ENCODE measurements at places on chromosomes 7 and 10.
A peak's percentile ranks its signal among the peaks of the same experiment; 100 is the strongest.

DNA sequence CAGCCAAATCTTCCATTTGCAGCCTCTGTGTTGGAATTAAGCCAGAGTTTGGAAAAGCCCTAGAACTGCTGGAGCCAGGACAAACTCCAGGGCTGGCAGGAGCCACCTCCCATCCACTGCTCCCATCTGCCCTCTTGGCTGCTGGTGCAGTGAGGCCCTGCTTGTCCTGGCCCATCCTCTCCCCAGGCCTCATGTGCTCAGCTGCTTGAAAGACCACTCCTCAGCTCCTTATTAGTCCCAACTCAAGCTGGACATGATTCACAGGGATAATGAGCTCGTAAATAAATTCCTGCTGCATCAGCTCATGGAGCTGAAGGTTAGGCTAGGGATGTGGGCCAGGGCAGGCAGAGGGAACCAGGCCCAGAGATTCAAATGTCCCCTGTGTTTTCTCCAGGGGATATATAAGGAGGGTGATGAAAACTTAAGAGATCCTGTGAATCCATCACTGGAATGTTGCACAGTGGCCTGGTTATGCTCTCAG lies 282.8 kb downstream of the RPS24 start:
- DNase-seq, result no peak

GRCh38 chr7:36298106-36298505 lies 91.6 kb upstream of the ANLN start:
- DNase-seq, result no peak

GRCh38 chr7:51455948-51456347 lies 139.3 kb upstream of the COBL start:
- no peak for DNase-seq

- no peak for DNase-seq
These were observed 30.4 kb downstream of the GET4 start for GRCh38 chr7:906776-907157.

GRCh38 chr7:20858951-20859350 lies 72.3 kb upstream of the SP8 start:
- no peak for DNase-seq

DNA sequence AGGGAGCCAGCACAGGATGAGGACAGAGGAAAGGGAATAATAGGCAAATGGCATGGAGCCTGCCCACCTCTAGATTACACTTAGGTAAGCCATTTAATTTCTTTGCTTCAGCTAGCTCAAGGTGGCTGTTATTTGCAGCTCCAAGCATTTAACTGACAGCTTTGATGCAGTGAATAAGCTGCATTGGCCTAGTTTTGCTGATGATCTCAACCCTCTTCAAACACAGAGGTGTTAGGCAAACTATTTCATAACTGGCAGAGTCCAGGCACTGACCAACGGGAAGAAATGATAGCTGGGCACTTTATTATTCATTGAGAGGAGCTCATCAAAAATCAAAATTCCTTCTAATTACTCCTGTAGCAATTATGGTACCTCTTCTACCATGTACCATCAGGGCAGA lies 317.4 kb downstream of the BMPER start:
- DNase-seq, result no peak

- DNase-seq, result no peak
These were observed 44.8 kb upstream of the HPSE2 start for GRCh38 chr10:99280472-99280871.

- no peak for DNase-seq
These were observed 41.4 kb upstream of the SGCE start for GRCh38 chr7:94697035-94697974.

- no peak for DNase-seq
These were observed 31.2 kb upstream of the PLEKHA1 start for GRCh38 chr10:122343135-122343800.

GRCh38 chr10:108003061-108003460 lies 838.6 kb upstream of the SORCS1 start:
- no peak for DNase-seq

- DNase-seq, result no peak
These were observed 193.7 kb downstream of the ADARB2 start for GRCh38 chr10:1543596-1543995.

DNA sequence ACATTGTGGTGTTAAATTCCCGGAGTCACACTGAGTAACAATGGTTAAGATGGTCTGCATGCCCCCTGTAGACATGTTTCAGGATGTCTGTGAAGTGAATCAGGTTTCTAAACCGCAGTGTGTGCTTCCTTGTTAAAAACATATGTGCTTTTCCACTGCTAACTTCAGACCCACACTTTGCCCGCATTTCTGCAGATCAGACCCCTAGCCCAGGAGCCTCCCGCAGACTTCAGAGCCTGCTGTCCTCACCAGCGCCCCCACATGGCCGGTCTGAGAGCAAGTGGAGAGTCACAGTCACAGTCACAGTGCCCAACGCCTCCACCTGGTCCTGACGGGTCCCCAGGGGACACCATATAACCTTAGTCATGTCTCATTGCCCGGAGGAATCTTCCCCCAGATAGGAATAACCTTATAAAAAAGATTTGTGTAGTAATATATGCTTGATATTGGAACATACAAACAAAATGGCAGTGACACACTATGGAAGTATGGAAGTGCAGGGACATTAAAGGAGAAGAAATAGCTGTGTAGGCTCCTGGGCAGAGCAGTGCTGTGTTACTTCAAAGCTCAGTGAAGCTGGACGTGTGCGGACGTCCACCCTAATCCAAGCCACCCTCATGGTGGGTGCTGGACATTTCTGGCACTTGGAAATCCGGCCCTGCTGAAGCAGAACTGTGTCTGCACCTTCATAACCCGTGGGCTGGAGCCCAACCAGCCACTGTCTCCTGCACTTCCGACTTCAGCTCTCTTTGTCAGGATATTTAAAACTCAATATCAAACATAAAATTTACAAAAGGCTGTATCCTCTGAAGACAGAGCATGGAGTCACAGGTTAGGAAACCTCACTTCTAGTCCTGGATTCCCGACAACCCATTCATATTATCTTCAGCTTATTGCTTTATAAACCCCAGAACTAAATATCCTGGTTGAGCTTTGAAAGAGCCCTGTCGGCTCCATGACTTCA lies 29.0 kb downstream of the GSTO2 start:
- DNase-seq, result peak; percentile 68

- no peak for DNase-seq
These were observed 122.8 kb downstream of the THSD7A start for GRCh38 chr7:11709196-11709595.

DNA sequence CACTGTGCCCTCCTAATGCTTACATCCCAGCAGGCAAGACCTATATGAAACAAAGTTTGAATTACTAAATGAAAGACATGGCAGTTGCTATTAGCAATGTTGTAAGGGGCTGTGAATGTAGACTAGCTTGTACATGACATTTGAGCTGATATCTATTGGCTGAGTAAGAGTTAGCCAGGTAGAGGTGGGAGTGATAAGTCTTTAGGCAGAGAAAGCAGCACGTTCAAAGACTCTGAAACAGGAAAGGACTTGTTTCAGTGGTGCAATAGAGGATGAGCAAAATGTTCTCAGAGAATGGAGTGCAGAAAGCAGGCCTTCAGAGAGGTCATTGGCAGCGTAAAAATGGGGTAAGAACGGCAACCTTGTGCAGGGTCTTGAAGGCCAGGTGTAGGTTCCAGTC lies 687.6 kb downstream of the AUTS2 start:
- no peak for DNase-seq

GRCh38 chr7:117564080-117564479 lies 84.3 kb downstream of the CFTR start:
- DNase-seq, result no peak

DNA sequence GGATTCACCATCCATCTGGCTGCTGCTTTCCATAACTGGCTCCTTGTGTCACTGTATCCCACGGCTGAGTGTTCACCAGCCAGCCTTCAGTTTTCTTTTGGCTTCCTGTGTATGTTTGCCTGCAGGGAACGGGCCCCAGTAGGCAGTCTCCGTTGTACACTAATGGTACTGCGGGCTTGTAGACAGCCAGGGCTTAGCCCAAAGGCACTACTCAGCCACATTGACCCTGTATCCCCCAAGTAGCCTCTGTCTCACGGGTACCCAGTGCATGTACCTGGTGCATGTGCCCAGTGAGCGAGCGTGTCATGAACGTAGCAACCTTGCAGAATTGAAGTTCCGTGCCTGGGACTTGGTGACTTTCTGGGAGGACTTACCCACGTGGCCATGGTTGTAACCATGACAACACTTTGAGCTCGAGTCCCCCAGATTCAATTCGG lies 6.1 kb downstream of the PFKFB3 start:
- no peak for DNase-seq

GRCh38 chr7:18400726-18401125 lies 94.8 kb upstream of the HDAC9 start:
- no peak for DNase-seq

GRCh38 chr7:151244841-151245346 lies 3.6 kb downstream of the SMARCD3 start:
- DNase-seq, result peak; percentile 19

- no peak for DNase-seq
These were observed 30.0 kb upstream of the CFAP46 start for GRCh38 chr10:132972149-132972985.

GRCh38 chr10:69807122-69807521 lies 5.4 kb downstream of the COL13A1 start:
- DNase-seq, result no peak

- no peak for DNase-seq
These were observed 925.4 kb upstream of the ZNF722 start for GRCh38 chr7:63073286-63073685.

GRCh38 chr10:125060026-125060425 lies 100.3 kb downstream of the CTBP2 start:
- no peak for DNase-seq

GRCh38 chr7:69922026-69922803 lies 323.9 kb downstream of the AUTS2 start:
- no peak for DNase-seq

DNA sequence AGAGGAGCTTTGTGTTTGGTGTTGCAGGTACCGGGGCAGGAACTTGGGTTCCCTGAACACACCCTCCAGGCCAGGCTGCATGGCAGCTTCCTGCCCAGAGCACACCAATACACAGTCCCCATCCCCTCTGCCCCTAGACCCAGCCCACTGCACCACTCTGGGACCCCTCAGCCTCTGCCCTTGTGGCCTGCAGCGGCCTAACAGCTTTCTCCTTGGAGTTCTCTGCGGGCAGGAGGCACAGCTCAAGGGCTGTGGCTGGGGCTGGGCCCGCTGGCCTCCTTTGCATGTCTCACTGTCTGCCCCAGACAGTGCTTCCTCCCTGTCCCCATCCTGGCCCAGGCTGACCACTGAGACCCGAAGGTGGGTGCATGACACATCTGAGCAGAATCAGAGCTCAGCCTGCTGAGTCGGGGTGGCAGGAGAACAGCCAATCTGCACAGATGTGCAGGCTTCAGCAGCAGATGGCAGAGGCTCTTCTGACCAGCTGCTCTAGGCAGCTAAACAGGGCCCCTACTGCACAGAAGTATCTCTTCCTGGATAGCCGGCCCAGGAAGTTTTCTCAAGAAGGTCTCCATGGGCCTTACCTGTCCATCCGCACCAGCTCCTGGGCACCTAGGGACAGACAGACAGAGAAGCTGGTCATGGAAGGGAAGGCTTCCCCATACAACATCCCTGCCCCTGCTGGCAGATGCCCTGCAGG lies 20.8 kb downstream of the VSIR start:
- no peak for DNase-seq

- no peak for DNase-seq
These were observed 158.9 kb downstream of the KLF6 start for GRCh38 chr10:3625959-3626751.

DNA sequence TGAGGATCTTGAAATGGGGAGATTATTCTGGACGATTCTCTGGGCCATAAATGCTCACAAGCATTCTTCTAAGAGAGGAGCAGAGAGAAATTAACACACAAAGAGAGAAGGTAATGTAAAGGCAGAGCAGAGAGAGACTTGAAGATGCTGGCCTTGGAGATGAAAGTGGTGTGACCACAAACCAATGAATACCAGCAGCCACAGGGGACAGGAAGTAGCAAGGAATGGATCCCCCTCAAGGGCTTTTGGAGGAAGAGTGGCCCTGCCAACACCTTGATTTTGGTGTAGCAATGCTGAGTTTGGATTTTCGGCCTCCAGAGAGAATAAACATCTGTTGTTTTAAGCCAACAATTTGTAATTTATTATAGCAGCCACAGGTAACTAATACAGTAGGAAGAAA lies 1155.6 kb downstream of the TYW1 start:
- no peak for DNase-seq
